Activated CD4-positive, alpha-beta T cell treated with anti-CD3 and anti-CD28 coated beads, Interleukin-2, amount 10 ng/mL, durations not matched to agents 7 days and 5 days (primary cell): ENCODE measurements at places on chromosomes 13 and 19. TPM values are rescaled to one million over a fixed set of nuclear protein-coding genes. Genes with fewer than 3 reads are reported as not detected.

DNA sequence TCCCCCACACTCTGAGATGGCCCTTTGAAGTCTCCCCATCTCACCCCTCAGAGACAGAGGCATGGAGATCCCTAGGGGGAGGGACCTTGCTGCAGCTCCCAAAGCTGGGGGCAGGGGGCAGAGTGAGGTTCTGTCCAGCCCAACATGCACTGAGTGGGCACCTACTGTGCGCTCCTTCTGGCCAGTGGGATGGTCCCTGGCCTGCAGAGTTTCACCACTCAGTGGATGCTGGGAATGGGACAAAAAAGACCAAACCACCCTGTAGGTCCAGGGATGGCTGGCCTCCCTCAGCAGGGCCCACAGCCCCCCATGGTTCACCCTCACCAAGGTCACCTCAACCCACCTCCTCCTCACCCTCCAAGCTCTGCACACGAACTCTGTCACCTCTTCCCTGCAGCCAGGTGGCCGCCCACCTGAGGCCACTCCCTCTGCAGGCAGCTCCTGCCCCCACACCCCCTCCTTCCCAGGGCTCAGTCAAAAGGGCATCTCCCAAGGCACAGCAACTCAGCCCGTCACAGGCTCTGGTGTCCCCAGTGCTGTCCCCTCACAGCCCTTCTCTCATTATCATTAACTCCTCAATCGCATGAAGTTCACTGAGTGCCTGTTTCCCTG is 16.1 kb downstream of the CEACAM21 start:
- H3K4me3 ChIP-seq: no peak overlapping the region
- H3K27ac ChIP-seq: no peak overlapping the region
- peaks cover 19% of the 10 kb centered on the region for H3K27me3 ChIP-seq
- H3K4me1 ChIP-seq: peaks cover 8% of the 10 kb centered on the region
- DNase-seq: no peak

DNA sequence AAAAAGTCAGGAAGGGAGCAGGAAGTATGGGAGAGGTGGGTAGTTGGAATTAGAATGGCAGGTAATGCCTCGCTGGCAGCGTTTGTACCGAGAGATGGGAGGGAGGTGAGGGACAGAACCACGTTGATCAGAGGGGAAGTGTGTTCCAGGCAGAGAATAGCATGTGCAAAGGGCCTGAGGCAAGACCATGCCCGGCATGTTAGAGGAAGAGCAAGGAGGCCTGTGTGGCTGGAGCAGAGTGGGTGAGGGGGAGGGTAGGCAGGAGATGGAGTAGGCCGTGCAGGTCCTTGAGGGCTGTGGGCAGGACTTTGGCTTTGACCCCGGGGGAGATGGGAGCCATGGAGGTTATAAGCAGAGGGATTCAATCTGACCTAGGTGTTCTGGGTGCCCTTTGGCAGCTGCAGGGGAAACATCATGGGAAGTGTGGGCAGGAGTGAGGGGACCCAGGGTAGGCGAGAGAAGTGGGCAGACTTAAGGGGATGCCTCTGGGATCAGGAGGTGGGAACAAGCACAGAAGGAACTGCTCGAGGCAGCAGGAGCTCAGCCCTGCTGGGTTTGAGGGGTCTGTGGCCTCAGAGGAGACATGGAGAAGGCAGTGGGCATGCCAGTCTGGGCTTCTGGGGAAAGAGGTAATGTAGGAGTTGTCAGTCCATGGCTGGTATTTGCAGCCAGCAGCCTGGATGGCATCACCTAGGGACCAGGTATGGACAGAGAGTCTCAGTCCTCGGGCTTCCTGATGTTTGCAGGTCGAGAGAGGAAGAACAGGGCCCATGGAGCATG is 48.8 kb downstream of the CD320 start:
- peaks cover 15% of the 10 kb centered on the region for H3K4me1 ChIP-seq
- H3K27me3 ChIP-seq: no peaks in the 10 kb centered on the region

GRCh38 chr19:4776436-4777211 is 14.9 kb upstream of the FEM1A start:
- H3K36me3 ChIP-seq: no peaks in the 10 kb centered on the region
- no peak overlapping the region for H3K4me3 ChIP-seq
- DNase-seq: no peak
- H3K27ac ChIP-seq: no peak overlapping the region
- H3K27me3 ChIP-seq: peaks cover 4% of the 10 kb centered on the region

GRCh38 chr19:20367811-20368294 is 197.7 kb downstream of the ZNF737 start:
- DNase-seq: no peak
- no peaks in the 10 kb centered on the region for H3K4me1 ChIP-seq
- no peaks in the 10 kb centered on the region for H3K36me3 ChIP-seq
- no peak overlapping the region for H3K4me3 ChIP-seq

The CALR3 gene
- not detected for total RNA-seq

The COX6B2 gene
- total RNA-seq: not detected

The SLC10A2 gene
- total RNA-seq: not detected
